Vagina (tissue), 2 donors: ENCODE measurements at places on chromosomes 1 and 21.

GRCh38 chr1:151508833-151509232 is 2.4 kb upstream of the CGN start:
- no peak for DNase-seq

- no peak for DNase-seq
These were observed 3.9 kb downstream of the EXTL1 start for GRCh38 chr1:26025517-26025916.

GRCh38 chr1:232726048-232726779 is 79.0 kb upstream of the MAP10 start:
- no peak for DNase-seq

- no peak for DNase-seq
These were observed 228.8 kb downstream of the ST6GALNAC3 start for GRCh38 chr1:76303340-76303717.

DNA sequence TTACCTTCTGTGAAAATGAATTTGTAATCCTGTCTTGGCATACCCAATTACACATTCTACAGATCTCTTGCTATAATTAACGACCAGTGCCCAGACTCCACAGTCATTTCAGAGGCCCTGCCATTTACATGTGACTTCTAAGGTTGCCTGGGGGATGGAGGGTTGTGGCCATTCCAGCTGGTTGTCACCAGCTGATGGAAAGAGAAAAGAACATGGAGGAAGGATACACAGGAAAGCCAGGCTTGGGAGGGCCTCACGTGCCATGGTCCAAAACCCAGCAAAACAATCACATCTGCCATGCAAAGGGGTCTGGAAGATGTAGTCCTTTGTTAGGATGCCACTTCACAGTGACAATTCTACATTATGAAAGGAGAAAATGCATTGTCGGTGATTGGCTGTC is 59.3 kb downstream of the LAMC2 start:
- DNase-seq: peak; percentile 79

- no peak for DNase-seq
These were observed 76.0 kb upstream of the PGD start for GRCh38 chr1:10322821-10323220.

DNA sequence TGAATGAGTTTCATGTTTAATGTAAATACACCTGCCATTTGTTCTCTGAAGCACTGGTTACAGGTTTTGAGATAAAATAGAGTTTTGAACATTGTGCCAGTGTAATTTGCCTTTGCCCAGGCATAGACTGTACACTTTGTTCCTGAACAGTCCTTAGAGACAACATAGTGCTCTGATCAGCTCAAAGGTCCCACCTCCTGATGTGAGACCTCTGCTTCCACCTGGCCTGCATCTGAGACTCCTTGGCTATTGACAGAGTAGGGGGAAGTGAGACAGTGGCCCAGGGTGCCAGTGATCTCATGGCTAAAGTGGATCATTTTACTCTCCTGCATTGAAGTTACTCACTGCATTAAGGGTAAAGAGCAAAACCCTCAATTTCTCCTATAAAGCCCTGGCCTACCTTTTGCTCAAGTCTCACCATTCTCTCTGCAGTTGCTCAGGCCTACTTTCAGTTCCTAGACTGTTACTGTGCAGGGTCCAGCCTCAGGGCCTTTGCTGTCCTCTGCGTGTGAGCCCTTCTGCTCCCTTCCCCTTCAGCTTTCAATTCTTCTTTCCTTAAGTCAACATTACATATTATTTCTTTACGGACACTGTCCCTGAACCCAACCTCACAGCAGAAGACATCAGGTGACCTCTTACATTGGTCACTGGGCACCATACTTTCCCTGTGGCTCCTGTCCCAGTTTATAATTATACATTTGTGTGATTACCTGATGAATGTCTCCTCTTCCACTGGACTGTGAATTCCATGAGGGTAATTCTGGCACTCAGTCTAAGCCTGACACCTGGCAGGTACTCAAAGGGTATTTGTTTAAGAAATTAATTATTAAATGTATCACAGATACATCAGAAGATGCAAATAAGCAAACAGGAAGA is 142.9 kb downstream of the ROR1 start:
- DNase-seq: no peak

DNA sequence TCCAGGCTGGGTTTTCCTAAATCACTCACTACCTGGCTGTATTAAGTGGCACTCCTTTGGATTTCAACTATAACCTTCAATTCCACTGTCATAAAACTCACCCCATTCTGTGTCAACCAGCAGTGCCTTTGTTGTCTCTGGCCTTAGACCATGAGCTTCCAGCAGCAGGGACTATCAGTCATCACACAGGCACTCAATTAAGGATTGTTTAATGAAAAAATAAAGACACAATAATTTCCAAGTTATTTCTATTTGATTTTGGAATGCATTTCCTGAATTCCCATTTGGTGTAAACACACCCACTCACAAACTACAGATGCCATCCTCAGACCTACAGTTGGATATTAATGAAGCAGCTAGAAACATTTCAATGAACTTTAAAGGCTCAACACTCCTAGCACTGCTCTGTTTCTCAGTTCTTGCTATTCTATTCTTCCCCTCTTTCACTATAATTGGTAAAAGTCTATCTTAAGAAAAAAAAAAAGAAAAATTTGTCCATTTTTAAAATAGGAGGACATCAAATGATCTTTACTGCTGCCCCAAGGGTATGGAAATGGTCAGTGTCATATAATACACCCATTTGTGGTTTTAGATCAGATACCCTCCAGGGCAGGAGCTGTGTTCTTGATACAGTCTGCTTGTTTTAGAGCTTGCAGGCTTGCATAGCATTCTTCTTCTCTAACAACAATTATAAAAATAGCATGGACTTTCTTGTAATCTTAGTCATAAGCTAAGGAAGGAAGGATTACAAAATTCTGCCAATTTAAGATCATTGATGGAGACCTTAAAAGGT is 156.4 kb downstream of the PTGER3 start:
- DNase-seq: no peak

DNA sequence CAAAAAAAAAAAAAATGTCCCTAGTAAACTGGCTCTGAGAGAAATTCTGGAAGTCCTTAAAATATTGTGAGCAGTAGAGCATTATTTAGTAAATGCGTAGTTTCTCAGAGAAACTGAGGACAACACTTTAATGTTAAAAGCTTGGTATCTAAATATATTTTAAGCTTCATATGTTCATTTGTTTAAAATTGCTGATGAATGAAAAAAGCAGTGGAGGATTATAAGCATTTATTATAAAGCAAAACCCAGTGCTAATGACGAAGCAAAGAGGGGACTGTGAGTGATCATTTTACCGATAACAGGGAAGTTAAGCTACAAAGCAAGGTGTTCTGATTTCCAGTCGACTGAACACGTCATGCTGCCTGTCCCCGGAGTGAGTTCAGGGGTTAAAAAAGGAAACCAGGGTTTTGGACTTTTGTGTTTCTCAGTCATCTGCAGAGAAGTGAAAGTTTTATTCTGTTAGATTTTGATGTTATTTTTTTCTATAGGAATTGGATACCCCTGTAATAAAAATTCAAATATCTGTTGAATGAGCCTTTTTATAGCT is 64.5 kb upstream of the SCCPDH start:
- DNase-seq: no peak

DNA sequence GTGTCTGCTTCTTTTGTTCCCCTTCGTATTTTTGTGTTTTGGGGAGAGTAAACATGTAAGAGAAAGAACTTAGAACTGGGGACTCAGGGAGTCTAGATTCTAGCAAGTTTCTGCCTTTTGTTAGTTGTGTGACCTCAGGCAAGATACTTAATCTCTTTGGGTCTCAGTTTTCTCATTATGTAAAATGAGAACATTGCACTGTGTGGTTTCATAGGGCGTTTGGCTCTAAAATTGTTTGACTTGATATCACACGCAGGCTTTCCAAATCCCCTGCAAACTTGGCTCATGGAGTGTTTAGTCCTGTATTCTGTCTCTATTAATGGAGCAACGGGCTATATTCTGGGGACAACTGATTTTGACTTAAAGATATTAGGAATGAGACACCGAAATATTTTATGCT is 57.7 kb downstream of the NTNG1 start:
- no peak for DNase-seq

GRCh38 chr1:101566883-101567538 is 330.2 kb downstream of the S1PR1 start:
- no peak for DNase-seq

- DNase-seq: no peak
These were observed 429.4 kb upstream of the PTBP2 start for GRCh38 chr1:96292141-96292540.

DNA sequence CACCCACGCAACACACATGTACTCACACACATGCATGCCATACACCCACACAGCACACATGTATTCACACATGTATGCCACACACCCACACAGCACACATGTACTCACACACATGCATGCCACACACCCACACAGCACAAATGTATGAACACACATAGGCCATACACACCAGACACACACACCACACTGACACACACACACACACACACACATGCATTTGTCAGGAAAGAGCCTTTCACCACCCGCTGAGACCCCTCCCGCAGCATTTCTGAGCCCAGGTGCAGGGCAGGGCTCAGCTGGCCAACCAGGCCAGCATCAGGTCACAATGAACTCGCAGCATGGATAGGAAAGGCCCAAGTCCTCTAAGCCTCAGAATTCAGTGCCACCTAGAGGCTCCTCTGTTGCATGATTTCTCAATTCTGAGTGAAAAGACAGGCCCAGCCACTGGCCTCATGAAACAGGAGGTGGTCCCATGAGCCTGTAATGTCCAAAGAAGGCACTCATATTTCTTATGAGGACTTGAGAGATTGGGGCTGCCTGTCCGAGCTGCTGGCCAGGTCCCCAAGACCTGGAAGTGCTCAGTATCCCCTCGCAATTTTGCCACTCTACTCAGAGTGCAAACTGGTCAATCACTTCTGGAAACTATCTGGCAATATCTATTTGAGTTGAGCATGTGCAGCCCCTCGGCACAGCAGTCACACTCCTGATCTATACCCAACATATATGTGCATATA is 57.3 kb downstream of the PSMG1 start:
- no peak for DNase-seq

- DNase-seq: no peak
These were observed 4.5 kb upstream of the MEF2D start for GRCh38 chr1:156504821-156505678.

DNA sequence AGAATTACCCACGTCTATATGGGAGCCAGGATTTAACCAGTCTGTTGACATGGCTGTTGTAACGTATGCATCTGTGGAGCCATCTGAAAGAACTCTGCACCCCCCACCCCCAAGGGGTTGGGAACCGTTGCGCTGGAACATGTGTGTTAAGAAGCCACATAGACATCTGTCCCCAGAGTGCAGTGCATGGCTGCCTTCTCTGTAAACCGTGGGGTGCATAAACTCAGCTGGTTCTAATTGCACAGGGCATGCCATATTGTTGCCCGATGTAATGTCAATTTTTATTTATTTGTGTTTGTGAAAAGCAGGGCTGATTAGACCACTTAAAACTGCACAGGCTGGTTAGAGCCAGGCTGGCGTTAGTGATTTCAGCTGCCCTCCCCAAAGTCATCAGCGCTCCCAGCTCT is 70.1 kb upstream of the ROR1 start:
- no peak for DNase-seq

DNA sequence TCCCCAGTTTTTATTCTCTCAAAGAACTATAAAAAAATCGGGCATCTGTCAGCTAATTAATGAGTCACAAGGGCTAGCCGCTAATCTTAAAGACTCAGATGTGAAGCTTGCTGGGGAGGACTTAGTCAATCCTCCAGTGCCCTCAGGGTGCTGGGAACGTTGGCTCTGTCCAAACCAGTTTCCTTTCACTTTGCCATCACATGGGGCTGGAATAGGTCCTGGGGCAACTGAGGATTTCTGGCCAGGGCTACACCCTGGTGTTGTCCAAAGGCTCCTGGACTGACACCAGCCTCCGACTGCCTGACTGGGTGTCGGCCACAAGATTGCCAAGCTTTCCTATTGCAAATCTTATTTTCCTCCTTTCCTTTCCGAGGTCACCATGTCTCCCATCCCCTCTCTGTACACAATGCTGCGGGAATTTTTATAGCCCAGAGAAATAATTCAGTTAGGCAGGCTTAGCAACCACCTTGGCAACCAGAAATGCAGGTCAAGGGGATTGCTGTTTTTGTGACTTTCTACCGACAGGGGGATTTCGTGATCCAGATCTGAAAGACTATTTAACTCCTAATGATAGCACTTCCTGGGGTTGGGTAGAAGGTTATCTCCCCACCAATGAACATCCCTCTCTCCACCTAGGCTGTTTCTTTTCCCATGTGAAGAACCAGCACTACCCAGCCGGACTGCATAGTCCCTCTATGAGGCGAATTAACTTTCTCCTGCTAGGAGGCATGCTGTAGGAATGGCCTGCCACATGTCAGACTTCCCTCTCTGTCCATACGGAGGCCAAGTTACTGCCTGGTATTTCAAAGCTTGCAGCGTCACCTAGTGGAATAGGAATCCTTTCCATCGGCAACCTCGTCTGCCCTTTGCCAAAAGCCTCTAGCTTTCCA is 29.9 kb upstream of the CTBS start:
- no peak for DNase-seq

GRCh38 chr21:33059380-33059841 is 10.5 kb upstream of the OLIG1 start:
- DNase-seq: no peak

- no peak for DNase-seq
These were observed 599.0 kb downstream of the LMO4 start for GRCh38 chr1:87927391-87928280.

GRCh38 chr21:22260274-22260673 is 1262.1 kb downstream of the NCAM2 start:
- DNase-seq: no peak

DNA sequence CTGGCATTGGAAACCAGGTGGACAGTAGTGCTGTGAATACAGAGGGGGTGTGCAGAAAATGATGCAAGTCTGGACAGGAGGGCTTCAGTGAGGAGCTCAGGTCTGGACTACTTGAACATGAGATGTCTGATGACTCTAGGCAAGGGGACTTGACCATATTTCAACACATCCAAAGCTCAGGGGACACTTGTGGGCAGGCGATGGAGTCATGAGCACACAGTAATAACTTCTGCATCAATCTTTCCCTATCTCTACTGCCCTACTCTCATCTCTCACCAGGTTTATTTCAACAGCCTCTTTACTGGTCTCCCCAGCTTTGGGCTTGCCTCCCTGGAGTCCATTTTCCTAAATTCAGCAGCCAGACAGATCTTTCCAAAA is 21.9 kb downstream of the FMO2 start:
- DNase-seq: no peak

DNA sequence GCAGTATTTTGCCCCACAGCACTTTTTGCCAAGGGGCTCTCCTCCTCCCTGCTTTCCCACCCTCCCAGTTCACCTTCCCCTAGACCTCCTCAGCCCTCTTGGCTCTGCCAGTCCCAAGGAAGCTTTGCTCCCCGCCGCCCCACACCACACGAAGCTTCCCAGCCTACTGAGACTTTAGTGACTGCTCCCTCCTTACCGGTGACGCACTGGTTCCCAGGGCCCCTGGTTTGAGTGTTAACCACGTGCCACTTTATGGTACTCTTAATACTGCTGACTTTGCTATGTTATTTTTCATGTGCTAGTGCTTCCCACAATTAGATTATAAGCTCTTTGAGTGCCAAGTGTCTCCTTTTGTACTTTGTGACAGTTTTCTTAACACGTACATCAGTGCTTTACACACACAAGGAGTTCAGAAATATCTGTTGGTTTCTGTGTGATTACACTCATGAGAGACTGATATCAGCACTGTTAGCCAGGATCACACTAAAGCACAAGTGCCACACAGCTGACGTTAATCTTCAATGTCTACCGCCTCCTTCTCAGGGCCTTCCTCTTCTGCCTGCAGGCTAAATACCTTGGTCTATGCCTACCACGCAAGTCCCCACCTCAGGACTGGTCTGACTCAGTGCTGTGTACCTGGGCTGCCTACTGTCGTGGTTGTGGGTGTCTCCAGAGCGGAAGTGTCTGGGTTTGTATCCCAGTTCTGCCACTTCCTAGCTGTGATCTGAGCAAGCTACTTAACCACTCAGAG is 61.0 kb downstream of the DNTTIP2 start:
- no peak for DNase-seq
